ENCODE measurements at places on chromosomes 3 and 15. TPM values are rescaled to one million over a fixed set of nuclear protein-coding genes. Genes with fewer than 3 reads are reported as not detected.

CLDN1 gene
- total RNA-seq = 87.9 TPM

IGSF11 gene
- total RNA-seq = 29.1 TPM

ANP32A gene
- total RNA-seq = 60.0 TPM

EPHB3 gene
- total RNA-seq = 1.4 TPM

DNA sequence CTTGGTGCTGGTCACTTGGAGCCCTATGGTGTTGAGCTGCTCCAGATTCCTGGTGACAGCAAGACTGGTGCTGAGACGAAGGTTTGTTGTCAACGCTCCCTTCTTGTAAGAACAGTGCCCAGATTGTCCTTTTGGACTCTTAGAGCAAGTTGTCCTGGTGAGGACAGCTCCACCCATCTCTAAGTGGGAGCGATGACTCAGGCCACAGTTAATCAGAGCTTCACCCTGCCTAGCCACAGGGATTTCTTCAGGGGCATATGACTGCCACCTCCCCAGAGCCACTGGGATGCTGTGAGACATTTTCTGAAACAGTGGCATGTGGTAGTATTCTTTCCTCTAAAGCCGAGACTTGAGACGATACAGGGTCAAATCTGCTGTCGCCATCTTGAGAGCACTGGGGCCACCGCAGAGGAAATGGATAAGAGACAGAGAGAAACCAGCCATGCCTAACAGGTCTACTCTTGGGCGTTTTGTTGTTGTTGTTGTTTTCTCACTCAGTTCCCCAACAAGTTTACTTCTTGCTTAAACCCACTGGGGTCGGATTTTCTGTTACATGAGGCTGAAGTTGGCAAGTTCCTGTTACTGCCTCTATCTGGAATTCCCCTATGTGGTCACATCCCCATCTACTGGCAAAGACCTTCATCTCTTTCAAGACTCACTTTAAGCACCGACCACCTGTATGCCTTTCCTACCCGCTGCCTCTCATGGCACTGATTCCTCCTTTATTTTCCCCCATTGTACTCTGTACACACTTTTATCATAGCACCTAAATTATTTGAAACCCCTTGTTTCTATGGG lies 16.0 kb upstream of the PCOLCE2 start:
- no peak for DNase-seq

DNA sequence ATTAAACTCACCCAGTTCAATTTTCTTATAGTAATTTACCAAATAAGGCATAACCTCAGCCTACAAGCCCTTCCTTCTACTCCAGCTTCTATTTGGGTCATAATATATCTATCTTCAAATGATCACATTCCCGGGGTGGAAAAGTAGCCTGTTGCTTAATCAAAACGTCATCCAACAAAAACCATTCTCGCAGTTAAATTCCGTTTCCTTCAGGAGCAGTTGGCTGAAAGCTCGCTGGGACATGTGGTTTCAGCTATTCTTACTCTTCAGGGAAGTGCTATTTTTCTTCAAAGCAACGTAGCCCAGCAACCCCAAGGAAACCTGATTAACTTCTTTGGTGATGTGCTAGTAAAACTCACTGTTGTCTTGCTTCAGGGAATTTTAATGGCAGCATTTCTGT lies 59.6 kb downstream of the MAGI1 start:
- peak; percentile 20 for DNase-seq

GRCh38 chr3:20240154-20240883 lies 54.3 kb upstream of the SGO1 start:
- DNase-seq = no peak

- DNase-seq = no peak
Measured at GRCh38 chr15:38680775-38681174, 116.2 kb upstream of the RASGRP1 start.

DNA sequence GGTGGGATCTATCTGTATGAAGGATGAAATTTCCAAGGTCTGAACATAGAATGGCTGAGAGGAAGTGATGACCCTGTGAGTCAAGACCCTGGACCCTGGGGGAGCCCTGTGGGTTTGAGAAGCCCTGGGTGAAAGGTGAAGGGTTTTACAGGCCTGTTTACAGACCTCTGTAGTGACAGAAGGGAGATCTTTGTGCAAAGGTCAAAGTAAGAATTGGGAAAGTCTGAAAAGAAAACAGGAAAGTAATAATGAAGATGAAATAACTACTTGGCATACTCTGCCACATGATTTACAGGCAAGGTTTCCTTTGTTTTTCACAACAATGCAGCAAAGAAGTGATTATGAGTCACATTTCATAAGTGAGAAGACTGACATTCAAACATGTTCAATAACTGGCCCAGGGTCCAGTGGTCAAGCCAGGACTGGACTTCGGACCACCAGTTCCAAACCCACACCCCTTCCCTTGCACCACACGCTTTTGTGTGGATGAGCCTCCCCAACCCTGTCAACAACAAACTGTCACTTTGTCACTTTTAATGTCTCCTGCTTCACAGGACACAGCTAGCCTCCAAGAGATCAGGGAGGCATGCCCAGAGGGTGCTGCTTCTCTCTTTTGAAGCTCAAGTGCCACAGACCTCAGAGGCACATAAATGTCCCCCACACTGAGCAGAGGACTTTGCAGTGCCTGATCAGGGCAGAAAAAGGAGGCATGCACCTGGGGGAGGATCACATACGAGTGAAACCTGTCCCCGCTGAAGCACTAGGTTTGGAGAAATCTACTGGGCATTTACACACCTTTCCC lies 21.5 kb downstream of the CD86 start:
- DNase-seq = no peak

Measured in adrenal gland (tissue), 19 donors.